Naive thymus-derived CD4-positive, alpha-beta T cell (primary cell): ENCODE measurements at places on chromosomes 11 and 22. TPM values are rescaled to one million over a fixed set of nuclear protein-coding genes. Genes with fewer than 3 reads are reported as not detected.

MYRF gene
- polyA plus RNA-seq = 0.44 TPM

PRR5L gene
- 0.10 TPM for polyA plus RNA-seq

DNA sequence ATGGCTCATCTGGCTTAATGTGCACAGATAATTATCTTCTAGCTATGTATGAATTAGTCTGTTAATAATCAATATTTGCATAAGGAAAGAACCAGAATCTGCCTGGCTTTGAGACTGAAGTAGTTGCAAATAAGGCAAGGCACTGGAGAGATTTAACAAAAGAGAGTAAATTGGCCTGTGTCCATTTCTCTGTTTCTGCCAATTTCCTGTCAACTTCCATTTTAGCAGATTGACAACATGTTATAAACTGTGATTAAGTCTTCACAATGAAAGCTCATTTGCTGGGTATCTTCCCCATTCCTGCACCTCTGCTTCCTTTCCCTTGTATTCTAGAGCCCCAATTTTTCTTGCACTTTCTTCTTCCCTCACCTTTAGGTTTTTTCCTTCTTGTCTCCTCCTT is 5.3 kb upstream of the TMEM123 start:
- DNase-seq = no peak

RHOD gene
- polyA plus RNA-seq = 1.3 TPM

TRIM49 gene
- not detected for polyA plus RNA-seq
